ENCODE measurements at places on chromosomes 5 and 9. TPM values are rescaled to one million over a fixed set of nuclear protein-coding genes. Genes with fewer than 3 reads are reported as not detected.

DNA sequence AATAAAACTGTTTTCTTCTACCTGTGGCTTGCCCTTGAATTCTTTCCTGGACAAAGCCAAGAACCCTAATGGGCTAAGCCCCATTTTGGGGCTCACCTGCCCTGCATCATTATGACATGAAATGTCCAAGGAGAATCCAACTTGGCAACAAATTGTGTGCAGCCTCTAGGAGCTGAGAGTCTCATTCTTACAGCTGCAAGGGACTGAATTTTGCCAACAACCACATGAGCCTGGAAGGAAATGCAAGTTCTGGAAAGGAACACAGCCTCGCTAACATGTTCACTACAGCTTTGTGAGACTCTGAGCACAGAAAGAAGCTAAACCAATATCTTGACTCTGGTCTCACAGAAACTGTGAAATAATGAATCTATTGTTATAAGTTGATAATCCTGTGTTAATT lies 94.8 kb upstream of the CDH12 start:
- DNase-seq = no peak

GRCh38 chr9:26574256-26574655 lies 318.3 kb downstream of the CAAP1 start:
- no peak for DNase-seq

The SVEP1 gene
- total RNA-seq = 0.89 TPM

The SLC45A2 gene
- not detected for total RNA-seq

DNA sequence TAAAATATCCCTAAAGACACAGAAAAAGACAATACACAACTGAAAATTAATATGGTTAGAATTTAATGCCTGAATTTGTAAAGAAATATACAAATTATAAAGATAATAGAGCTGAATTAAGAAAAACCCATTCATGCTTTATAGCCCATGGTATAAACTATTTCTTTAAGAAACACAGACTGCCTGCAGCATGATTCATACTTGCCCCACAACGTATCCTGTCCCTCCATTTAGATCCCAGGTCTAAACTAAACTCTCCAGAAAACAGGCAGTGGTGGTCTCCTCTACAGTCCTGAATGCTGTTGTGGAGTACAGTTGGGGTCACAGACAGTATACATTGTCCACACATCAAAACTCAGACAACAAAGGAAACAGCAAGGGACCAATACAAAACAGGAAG lies 24.8 kb downstream of the IL6ST start:
- DNase-seq = no peak

GRCh38 chr5:39466846-39467245 lies 42.1 kb upstream of the DAB2 start:
- no peak for DNase-seq

DNA sequence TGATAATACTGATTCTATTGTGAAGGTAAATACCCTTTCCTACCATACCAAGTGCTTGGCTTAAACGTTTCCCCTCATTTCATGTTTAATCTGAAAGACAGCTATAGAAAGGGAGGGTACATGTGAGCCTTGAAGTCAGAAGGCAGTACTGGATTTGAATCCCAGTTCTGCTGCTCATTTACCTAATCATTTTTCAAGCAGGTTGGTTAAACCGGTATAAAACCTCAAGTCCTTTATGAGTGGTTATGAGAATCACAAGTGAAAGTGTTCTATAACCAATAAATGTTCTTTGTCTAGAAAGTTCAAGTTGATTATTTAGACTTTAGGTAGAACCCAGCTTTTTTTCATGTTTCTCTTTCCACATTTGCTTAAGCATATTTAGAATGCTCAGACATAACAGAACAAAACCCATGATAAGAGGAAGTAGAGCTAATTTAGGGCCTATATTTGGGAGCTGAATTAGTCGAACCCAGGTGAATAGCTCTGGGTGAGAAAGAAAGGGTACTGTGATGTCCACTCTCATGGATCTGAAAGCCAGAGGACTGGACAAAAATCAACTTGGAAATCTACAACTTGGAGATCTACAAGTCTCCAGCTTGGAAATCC lies 29.7 kb upstream of the F2RL2 start:
- DNase-seq = no peak
